ENCODE measurements at places on chromosomes 7 and 10.

- DNase-seq: no peak
These were observed 4.3 kb downstream of the NOC3L start for GRCh38 chr10:94358480-94358879.

DNA sequence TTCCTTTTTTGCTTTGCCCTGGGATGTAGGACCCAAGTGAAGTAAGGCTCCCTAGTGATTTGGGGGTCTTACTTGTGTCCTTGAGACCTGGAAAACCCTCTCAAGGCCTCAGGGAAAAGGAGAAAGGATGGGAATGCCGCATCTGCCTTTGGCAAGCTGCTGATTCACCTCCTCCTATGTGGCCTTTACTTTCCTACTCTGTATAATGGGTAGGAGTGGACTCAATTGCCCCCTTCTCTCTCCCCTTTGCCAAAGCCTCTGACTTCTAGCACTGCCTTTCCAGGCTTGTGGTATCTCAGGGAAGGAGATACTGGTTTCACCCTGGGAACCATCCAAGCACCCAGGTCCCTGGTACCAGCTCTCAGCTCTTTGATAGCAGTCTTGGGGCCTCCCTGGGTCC lies 35.4 kb downstream of the UNC5B start:
- no peak for DNase-seq

GRCh38 chr7:105932835-105933477 lies 30.1 kb upstream of the CDHR3 start:
- DNase-seq: peak; percentile 32

DNA sequence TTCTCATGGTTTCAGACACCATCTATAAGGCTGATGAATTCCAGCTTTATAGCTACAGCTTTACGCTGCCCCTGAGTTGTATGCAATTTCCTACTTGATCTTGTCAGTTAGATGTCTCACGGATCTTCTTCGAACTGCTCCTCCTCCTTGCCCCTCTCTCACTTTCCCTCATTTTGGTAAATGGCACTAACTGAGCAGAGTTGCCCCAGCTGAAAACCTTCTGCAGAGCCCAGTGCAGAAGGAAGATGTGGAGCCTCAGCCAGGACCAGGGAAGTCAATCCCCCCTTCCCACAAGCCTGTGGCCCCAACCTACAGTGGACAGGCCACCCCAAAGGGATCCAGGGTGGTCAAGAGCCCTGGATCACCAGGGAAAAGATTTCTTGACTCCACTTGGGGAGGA lies 49.0 kb upstream of the SEPHS1 start:
- DNase-seq: no peak
